ENCODE measurements at places on chromosomes 7 and 10.

GRCh38 chr7:117165656-117166055 lies 157.2 kb downstream of the WNT2 start:
- DNase-seq = no peak

DNA sequence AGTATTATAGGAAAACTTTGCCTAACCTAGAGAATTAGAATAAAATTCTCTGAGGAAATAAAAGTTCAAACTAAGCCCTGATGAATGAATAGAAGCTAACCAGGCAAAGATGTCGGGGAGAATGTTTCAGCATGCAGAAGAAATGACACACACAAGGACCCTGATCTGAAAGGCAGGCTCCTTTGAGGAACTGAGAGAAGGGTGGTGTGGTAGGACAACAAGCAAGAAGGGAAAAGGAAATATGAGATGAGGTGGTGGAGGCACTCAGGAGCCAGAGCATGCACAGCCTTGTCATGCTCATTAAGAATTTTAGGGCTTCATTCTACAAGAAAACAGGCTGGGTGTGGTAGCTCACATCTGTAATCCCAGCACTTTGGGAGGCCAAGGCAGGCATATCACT lies 90.6 kb downstream of the ARHGAP12 start:
- DNase-seq = no peak

DNA sequence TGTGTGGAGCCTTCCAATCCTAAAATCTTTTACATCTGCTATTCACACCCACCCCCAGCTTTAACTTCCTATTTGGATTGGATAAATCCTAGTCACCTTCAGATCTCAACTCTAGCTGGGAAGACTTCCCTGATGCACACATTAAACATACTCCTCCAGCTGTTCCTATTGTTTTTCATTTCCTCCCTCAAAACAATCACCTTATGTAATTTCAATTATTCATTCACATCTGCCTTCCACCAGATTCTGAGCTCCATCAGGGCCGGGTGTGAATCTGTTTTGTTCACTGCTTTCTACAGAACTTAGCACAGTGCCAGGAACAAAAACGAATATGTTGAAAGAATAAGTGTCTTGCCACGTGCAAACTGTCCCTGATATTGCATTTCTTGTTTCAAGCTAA lies 497.4 kb downstream of the PLXDC2 start:
- no peak for DNase-seq

DNA sequence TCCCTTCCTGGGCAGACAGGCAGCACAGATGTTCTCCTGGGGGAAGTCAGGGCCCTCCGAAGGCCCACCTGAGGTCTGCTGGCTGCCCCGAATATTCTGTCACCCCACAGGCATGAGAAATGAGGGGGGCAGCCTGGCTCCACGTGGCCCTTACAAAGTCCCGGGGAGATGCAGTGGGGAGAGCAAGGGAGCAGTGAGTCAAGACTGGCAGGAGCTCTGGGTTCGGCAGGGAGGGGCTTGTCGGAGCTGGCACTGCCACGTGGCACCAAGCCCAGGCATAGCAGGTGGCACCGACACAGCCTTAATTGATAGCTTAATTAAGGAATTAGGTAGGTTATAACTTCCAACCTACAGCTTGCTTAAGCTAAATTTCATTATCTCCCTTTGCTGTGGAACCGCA lies 163.9 kb downstream of the USP6NL start:
- DNase-seq = no peak

- DNase-seq = no peak
Measured at GRCh38 chr7:84848219-84848973, 338.5 kb downstream of the SEMA3D start.

GRCh38 chr10:93386631-93387369 lies 95.3 kb downstream of the MYOF start:
- DNase-seq = no peak

DNA sequence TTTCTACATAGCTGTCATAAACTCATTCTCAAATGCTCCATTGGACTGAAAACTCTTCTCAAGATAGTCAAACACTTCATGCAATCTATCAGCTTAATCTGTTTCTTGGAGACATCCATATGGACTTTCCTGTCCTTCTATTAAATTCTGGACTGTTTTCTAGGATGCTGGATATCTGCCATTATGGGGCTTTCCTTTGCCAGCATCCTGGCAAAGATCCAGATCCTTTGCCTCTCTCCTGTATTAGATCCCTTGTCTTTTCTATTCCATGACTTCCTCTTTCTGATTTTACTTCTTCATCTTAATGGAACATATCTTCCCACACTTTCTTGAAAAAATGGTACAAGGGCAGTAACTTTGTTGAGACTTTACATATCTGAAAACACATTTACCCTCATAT lies 35.9 kb upstream of the SKAP2 start:
- no peak for DNase-seq

DNA sequence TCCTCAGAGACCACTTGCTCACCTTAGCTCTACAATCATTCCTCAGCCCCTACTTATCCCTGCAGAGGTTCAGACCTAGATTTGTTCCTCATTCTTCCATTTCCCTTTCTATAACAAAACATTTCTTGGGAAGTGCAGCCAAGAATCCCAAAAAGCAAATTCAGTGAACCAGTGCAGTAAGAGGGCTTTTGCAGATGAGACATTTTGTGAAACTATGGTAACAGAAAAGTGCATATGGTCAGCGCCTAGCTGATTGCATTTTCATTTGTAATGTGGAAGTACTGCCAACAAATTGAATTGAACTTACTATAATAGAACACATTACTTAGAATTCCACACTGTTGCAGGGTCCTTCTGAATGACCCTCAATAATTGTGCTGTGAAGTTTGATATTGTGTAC lies 18.6 kb downstream of the AGMO start:
- DNase-seq = no peak

DNA sequence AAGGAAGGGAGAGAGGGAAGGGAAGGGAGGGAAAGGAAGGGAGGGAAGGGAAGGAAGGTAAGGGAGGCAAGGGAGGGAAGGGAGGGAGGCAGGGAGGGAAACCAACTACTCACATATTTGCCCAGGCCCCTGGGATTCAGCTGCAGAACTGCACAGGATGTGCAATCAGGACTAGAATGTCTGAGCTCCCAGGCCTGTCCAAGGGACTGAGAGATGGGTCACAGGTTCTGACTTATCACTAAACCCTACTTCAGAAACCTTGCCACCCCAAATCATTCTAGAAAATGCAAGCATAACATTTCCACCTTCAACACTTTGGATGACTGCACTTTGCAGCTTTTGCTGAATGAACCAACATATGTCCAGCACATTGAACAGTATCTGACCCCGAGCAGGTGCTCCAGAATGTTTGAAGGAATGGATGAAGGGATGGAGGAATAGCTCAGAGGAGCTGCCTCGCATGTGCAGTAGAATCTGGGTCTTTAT lies 245.3 kb downstream of the KCNMA1 start:
- no peak for DNase-seq

- DNase-seq = no peak
Measured at GRCh38 chr10:118239236-118239630, 102.9 kb downstream of the FAM204A start.

GRCh38 chr7:18829858-18830285 lies 287.6 kb downstream of the TWIST1 start:
- DNase-seq = no peak

DNA sequence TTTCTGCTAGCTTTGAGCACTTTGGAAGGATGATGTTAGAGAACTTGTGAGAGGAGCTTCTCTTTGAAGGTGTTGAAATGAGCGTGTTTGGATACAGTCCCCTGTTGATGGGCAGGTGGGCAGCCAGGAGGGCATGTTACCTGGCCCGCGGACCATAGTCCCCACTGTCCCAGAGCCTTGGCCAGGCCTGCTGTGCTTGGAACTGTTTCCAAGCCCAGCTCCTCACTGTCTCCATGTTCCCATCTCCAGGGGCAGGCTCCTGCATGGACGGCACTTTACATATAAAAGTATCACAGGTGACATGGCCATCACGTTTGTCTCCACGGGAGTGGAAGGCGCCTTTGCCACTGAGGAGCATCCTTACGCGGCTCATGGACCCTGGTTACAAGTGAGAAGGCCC lies 27.2 kb upstream of the TRIM8 start:
- DNase-seq = no peak

- no peak for DNase-seq
Measured at GRCh38 chr7:117769085-117769484, 104.2 kb downstream of the CTTNBP2 start.

GRCh38 chr7:55593172-55593514 lies 20.8 kb upstream of the VOPP1 start:
- no peak for DNase-seq

DNA sequence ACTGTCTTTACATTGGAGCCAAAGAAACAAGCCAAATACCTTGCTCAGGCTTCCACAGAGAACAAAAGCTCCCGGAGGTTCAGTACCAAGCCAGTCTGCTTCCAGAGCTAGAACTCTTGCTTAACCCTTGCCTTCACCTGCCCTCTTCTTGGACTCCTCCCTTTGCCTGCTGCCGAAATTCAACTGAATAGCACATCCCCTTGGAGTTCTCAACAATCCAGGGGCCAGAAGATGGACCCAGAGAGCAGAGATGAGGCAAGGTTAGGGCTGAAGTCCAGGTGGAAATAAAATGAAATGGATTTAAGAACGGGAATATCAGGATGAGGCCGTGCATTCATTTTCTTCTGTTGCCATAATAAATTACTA lies 876 bp upstream of the PIK3AP1 start:
- no peak for DNase-seq

DNA sequence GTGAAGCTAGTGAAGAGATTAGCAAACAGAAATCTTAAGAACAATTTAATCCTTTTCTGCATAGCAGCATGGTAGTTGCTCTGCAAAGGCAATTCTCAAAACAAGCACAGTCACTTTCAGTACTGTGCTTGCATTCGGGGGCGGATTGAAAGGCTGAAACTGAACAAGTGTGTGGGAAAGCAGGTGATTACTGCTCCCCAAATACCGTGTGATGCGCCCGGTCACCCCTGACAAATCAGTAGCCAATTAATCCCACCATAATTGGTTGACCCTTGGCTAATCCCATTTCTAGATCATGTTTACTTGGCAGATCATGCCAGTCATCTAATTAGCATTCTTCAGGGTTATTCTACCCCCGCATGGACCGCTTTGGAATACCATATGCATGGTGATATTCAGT lies 76.5 kb upstream of the ADRB1 start:
- DNase-seq = no peak

DNA sequence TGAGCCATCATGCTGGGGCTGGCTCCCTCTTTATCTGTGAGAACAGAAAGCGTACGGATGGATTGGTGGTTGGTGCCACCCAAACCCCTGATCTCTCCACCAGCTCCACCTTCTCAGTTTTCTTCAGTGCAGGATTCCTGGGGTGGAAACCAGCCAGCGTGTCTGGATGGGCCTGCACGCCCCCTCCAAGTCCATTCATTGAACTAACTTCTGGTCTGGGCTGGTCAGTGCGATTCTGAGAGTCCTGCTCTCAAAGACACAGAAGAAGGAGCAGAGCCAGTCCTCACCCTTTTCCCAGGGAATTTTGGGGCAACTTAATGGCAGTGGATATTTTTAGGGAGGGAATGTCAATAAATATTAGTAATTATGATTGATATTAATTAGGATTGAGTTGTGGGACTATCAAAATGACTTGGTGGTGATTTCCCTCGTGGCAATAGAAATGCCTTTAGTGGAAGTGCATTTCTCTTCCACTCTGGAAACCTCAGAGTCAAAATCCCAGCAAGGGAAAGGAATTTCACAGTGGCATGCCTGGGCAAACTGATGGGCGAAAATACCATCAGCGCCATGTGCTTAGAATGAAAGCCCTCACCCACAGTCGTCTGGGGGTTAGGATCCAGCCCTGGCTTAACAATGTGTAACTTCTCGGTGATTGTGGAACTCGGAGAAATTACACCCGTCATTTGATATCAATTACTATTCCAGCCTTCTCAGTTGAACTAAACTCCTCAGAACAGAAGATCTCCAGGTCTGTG lies 69.3 kb upstream of the EEPD1 start:
- DNase-seq = no peak

GRCh38 chr10:88500656-88501055 lies 82.5 kb downstream of the RNLS start:
- no peak for DNase-seq

- DNase-seq = no peak
Measured at GRCh38 chr10:126133082-126133620, 236.8 kb downstream of the FANK1 start.

DNA sequence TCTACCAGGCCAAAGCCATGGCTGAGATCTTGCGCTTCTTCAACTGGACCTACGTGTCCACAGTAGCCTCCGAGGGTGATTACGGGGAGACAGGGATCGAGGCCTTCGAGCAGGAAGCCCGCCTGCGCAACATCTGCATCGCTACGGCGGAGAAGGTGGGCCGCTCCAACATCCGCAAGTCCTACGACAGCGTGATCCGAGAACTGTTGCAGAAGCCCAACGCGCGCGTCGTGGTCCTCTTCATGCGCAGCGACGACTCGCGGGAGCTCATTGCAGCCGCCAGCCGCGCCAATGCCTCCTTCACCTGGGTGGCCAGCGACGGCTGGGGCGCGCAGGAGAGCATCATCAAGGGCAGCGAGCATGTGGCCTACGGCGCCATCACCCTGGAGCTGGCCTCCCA lies 142.7 kb downstream of the GRM3 start:
- DNase-seq = no peak

DNA sequence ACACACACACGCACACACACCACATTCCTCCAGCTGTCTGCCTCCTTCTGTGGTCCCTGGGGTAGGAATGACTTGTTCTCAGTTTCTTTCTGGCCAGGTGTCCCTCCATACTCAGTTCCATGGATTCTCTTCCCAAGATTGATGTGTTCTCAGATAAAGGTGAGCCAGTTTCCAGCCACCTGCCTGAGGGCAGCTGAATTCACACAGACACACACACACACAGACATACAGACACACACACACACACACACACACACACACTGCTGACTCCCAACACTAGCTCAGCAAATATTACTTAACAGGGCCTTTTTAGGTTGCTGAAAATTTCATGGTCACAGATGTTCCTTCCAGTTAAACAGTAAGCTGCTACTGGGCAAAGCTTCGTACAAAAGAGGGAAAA lies 45.4 kb upstream of the GDF10 start:
- DNase-seq = no peak

DNA sequence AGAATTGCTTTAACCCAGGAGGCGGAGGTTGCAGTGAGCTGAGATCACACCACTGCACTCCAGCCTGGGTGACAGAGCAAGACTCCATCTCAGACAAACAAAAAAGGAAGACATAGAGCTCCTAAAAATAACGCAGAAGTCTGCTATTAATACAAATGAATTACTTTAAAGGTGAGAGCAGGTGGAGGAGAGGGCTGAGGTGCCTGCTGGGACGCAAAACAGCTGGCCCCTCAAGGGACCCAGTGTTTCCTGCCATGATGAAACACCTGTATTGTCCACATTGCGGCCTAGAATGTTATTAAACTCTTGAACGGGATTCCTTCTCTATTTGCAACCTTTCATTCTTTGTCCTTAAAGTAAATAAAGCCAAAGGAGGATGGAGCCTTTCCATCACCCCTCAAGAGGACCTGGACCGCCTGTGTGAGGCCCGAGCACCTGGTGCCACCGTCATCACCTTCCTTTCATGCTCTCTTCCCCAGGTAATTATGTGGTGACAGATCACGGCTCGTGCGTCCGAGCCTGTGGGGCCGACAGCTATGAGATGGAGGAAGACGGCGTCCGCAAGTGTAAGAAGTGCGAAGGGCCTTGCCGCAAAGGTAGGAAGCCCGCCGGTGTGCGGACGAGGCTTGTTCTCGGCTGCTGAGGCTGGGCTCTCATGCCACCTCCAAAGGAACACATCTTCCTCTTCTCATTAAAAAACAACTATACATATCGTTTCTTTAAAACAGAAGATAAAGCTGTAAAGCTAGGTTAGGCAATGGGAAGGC lies 136.7 kb downstream of the EGFR start:
- no peak for DNase-seq
